ENCODE measurements at places on chromosomes 16 and 17.
A peak's percentile ranks its signal among the peaks of the same experiment; 100 is the strongest.

- DNase-seq = no peak
Measured at GRCh38 chr17:16417399-16417798, 2.0 kb downstream of the TRPV2 start.

GRCh38 chr16:50591800-50592771, 43.9 kb downstream of the NKD1 start:
- DNase-seq = no peak

GRCh38 chr16:84827131-84827574, 7.4 kb downstream of the CRISPLD2 start:
- no peak for DNase-seq

GRCh38 chr16:81933361-81933760, 77.9 kb downstream of the SDR42E1 start:
- no peak for DNase-seq

DNA sequence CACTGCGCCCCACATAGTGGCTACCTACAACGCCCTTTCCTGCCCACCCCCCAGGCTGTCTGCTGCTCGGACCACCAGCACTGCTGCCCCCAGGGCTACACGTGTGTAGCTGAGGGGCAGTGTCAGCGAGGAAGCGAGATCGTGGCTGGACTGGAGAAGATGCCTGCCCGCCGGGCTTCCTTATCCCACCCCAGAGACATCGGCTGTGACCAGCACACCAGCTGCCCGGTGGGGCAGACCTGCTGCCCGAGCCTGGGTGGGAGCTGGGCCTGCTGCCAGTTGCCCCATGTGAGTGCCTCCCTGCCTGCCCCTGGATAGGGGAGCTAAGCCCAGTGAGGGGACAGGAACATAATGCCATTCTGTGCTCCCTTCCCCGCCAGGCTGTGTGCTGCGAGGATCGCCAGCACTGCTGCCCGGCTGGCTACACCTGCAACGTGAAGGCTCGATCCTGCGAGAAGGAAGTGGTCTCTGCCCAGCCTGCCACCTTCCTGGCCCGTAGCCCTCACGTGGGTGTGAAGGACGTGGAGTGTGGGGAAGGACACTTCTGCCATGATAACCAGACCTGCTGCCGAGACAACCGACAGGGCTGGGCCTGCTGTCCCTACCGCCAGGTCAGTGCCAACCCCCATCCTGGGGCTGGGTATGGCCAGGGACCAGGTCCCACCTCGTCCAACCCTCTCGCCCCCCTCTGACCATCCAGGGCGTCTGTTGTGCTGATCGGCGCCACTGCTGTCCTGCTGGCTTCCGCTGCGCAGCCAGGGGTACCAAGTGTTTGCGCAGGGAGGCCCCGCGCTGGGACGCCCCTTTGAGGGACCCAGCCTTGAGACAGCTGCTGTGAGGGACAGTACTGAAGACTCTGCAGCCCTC, 7.1 kb downstream of the GRN start:
- DNase-seq = no peak

- no peak for DNase-seq
Measured at GRCh38 chr16:22635801-22636200, 125.1 kb downstream of the NPIPB5 start.

- DNase-seq = peak; percentile 41
Measured at GRCh38 chr17:44438636-44439035, 49.2 kb upstream of the ITGA2B start.

DNA sequence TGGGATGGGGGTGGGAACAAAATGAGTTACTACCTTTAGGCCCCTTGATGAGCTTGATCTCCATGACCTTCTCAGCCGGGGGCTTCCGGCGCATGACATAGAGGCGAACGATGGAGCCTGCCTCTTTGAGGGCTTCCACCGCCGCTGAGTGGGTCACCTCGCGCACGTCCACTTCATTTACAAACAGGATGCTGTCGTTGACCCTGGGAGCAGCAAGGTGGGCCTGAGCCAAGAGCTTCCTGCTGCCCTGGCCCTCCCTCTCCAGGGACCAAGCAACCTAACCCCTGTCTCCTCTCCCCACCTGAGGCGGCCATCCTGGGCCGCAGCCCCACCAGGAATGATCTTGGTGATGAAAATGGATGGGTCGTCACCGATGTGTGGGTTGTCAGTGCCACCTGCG, 16.2 kb downstream of the DLG4 start:
- DNase-seq = no peak

DNA sequence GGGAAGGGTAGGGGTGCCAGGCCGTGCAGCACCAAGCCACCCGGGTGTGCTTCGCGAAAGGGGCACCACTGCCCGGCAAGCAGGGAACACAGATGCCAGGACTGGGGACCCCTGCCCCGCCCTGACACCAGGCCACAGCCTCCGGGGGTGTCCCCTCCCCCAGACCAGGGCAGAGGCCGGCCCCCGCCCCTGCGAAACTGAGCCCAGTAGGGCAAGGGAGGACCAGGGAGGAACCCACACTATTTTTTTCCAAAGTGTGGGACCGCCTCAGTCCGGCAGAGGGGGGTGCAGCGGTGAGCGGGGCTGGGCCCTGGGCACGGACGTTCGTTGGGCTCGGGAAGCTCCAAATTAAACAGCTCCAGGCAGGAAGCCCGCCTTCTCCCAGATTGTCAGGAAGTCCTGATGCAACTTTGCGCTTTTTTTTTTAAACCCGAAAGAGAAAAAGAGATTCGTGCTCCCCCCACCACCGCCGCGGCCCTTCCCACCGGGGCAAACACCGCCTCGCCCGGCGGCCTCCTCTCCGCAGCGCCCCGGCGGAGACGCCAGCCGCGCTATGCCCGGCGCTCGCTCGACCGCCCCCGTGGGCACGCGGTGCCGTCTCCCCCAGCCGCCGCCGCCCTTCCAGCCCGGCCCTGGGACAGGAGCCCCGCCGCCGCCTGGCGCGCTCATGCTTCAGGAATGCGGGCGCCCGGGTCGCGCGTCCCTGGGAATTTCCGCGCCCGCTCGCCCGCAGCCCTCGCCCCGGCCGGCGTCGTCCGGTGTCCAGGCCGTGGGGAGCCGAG, 755 bp downstream of the PIEZO1 start:
- peak; percentile 84 for DNase-seq

GRCh38 chr17:50201276-50201854, at the start of gene COL1A1:
TSS of gene COL1A1 (minus strand) at chr17:50201631. CDS start at chr17:50201513, 118 bp downstream.
- peak; percentile 97 for DNase-seq

- peak; percentile 67 for DNase-seq
Measured at GRCh38 chr17:28901866-28902818, 737 bp downstream of the DHRS13 start.

DNA sequence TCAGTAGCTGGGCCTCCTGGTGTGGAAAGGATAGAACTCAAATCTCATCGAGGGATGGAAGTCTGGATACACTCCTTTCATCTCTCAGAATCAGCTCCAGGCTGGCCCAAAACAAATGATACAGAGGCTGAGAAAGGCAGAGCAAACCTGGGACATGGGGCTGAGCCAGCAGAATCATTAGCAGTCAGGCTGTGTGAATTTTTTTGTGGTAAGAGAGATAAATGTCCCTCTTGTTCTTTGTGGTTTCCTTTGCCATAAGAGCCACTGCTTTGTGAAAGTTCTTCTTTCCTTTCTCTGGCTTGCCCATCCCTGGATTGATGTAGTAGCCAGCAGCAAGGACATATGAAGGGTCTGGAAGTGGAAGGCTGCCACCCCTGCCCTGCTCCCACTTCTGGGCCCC, 146.2 kb downstream of the CDH13 start:
- no peak for DNase-seq

GRCh38 chr17:21199856-21200255, 14.1 kb downstream of the TMEM11 start:
- DNase-seq = no peak

DNA sequence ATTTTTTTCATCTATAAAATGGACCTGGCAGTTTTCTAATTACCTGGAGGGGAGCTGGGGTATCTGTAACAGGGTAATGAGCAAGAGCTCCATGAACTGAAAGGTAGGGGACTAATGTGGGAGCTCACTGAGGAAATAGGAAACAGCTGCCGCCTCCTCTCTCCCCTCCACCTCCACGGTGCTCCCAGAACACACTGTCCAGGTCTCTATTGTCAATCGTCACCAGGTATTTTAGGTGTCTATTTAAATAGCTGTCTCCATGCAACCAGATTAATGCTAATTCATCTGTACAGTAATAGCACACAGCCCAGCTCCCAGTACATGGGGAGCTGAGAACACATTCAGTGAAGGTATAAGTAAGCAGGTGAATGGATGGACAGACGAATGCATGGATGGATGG, 233.3 kb downstream of the GRIN2A start:
- DNase-seq = no peak

DNA sequence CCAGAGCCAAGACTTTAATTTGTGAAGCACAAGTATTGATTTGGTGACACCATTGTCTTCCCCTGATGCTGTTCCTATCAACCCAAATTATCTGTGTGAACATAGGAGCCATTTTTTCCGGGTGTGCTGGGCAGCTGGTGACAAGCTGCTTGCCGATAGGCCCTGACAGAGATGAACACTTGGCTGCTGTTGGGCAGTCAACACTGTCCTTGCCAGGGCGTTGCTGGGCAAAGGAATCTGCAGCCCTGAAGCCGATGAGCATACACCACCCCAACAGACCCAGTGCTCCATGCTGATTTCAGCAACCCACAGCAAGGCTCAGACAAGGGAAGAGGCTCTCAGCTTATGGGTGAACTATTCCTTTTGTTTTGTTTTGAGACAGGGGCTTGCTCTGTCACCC, 105.4 kb downstream of the YPEL2 start:
- DNase-seq = no peak

DNA sequence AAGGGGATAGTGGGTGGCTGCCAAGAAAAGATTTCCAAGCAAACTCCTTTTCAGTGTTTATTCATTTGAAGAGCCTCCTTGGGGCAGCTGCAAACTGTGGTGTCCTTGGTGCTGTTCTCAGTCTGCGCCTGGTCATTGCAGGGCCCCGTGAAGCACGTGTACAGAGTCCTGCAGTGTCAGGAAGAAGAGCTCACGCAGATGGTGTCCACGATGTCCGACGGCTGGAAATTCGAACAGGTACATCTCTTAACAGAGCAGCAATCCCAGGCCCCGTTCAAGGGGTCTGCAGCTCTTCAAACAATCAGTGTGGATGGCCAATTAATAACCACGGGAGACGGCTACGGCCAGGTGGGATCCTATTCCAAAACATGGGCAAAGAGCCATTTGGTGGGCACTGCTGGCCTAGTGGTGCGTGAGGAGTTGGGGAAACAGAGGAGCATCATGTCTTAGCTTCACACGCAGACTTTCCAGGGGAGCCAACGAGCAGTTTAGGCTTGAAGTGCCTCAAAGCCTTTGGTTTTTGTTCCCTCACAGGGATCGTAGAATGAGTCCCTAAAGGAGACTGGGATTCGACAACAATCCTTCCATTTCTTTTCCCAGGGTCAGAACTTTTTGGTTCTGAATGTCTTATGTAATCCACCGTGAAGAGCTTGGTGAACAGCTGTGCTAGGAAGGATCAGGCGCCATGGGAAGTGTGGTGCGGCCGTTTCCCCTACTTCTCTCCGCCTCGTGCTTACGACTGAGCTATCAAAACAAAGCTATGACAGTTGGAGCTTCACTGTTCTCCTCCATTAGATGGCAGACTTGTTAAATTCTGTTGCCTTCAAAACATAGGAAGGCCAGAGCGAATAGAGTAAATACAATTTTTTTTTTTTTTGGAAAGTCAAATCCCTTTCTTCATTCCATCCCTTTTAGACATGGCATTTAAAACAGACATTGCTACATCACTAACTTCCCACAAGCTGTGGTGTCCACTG, 12.6 kb downstream of the KCTD2 start:
- peak; percentile 65 for DNase-seq

DNA sequence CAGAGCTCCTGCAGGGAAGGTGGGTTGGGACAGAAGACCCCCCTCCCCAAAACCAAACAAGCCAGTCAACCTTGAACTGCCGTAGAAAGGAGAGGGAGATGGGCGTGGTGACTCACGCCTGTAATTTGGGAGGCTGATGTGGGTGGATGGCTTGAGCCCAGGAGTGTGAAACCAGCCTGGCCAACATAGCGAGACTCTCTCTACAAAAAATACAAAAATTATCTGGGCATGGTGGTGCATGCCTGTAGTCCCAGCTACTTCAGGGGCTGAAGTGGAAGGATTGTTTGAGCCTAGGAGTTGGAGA, 42.1 kb downstream of the NT5M start:
- no peak for DNase-seq

GRCh38 chr17:80478487-80479245, 2.3 kb upstream of the NPTX1 start:
- DNase-seq = no peak

DNA sequence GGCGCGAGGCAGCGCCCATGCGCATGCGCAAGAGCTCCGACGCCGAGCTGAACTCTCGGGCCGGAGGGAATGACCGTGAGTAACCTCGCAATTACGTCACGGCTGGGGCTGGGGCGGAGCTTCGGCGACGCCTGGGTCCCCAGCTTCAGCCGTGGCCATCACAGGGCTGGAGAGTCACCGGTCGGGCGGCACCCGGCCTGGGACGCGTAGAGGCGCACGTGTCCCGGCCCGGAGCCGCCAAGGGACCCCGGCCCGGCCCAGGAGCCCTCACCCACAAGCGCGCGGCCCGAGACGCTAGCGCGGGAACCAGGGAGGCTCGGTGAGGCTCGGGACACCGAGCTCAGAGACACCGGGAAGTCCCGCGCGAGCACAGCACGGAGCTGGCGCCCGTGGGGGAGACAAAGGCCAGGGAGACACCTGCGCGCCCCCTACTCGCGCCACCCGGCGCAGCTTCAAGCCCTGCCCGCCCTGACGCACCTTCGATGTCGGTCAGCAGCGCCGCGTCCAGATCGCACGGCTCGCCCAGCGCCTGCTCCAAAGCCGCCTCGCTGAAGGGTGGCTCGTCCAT, 452 bp downstream of the SREBF1 start:
- DNase-seq = peak; percentile 97

DNA sequence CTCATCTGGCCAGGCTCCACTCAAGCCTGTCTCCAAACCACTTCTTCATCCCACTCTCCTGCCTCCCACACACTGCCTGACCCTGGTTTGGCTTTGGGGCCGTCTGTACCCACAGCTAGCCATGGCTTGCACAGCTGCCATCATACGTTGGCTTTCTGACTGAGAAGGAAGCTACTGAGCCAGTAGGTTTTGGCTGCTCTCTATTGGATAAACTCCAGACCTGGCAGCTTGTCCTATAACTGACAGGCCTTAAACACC, 3.9 kb downstream of the MIF4GD start:
- DNase-seq = no peak

- DNase-seq = no peak
Measured at GRCh38 chr16:1942047-1942809, 771 bp downstream of the MSRB1 start.

DNA sequence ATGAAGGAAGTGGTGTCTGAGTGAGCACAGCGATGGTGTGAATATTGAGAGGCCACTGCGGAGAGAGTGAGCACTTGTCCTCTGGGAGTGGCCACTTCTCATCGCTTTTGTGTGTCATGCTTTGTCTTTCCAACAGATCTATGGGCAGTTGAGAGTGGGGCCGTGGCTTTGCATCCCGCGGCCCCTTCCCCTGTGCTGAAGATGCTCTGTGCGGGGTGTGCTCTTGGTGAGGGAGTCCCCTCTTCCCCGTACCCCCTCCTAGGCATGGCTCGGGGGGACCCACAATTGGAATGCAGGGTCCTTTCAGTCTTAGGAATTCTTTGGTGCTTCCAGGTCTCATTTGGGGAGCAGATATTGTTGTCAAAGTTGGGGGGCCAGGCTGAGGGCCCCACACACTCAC, 197.3 kb upstream of the WSCD1 start:
- no peak for DNase-seq

GRCh38 chr17:55727920-55728319, 5.3 kb upstream of the TMEM100 start:
- DNase-seq = no peak

- peak; percentile 34 for DNase-seq
Measured at GRCh38 chr17:30236766-30237165, 1.3 kb upstream of the SLC6A4 start.
